ENCODE measurements at places on chromosomes 3 and 15. TPM values are rescaled to one million over a fixed set of nuclear protein-coding genes. Genes with fewer than 3 reads are reported as not detected.

DNA sequence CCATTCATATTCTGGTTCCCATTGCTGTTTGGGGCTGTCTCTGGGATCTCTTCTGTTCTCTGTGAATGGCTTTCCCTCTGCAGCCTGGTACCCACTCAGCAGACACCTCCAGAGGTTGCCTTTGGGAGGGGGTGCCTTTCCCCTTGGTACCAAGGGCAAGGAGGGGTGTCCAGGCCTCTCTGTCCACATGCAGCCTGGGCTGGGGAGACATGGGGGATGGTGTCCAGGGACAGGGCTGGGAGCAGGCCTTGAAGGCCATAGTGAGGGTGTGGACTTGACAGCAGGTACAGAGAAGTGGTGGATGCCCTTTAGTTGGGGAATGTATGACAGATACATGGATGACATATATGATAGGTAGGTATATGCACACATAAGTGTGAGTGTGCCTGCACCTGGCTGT is 83.7 kb downstream of the PLXNA1 start:
- no peak for DNase-seq

GRCh38 chr3:12706504-12707253 is 42.8 kb upstream of the RAF1 start:
- peak; percentile 92 for DNase-seq

DNA sequence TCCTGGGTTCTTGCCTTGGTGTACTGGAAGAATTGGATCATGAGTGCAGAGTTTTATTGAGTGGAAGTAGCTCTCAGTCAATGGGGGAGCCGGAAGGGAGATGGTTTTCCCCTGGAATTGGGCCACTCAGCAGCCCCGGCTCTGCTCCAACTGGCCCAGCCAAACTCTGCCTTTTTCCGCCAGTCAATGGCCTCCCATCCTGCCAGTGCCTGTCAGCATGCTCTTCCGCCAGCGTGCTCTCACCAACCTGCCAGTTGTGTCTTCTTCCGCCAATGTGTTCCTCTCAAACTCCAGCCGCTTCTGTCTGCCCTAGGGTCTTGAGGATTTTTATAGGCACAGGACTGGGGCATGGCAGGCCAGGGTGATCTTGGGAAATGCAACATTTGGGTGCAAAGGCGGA is 12.4 kb upstream of the AADACL2 start:
- DNase-seq, result no peak

DNA sequence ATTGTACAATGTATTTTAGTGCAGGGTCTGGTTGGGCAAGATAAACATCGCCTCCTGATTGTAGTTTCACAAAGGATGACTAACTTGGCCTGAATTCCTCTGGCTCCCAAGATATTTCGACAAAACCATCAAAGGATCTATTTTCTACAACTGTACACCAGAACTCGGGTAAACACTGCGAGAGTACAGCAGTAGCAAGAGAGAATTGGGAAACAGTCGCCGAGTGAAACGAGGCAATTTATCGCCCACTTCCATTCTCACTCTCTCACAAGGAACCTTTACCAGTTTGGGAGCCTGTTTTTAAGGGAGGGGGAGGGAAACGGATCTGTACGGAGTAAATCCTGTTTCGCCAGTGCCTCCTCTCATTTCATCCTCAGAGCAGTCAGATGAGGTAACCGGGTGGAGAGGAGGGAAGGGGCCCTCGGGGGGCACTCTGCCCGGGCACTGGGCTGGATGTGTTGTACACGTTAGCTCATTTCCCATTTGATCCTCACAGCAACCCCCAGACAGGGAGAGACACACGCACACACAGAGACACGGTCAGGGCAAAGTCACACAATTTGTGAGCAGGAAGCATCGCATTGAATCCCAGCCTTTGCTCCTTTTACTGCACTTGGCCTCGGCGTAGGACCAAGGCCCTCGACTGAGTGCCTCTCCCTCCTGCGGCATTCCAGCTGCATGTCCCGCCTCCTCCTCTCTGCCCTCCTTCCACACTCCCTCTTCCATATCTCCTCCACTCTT is 120.1 kb downstream of the LIPC start:
- peak; percentile 70 for DNase-seq

The CD200 gene
- total RNA-seq, result not detected

The BFSP2 gene
- not detected for total RNA-seq

The RNF13 gene
- 43.1 TPM for total RNA-seq

All from PC-3 (cell line).